ENCODE measurements at places on chromosomes 12 and 14. TPM values are rescaled to one million over a fixed set of nuclear protein-coding genes. Genes with fewer than 3 reads are reported as not detected.

TGM1 gene
- total RNA-seq: 4.5 TPM

DNA sequence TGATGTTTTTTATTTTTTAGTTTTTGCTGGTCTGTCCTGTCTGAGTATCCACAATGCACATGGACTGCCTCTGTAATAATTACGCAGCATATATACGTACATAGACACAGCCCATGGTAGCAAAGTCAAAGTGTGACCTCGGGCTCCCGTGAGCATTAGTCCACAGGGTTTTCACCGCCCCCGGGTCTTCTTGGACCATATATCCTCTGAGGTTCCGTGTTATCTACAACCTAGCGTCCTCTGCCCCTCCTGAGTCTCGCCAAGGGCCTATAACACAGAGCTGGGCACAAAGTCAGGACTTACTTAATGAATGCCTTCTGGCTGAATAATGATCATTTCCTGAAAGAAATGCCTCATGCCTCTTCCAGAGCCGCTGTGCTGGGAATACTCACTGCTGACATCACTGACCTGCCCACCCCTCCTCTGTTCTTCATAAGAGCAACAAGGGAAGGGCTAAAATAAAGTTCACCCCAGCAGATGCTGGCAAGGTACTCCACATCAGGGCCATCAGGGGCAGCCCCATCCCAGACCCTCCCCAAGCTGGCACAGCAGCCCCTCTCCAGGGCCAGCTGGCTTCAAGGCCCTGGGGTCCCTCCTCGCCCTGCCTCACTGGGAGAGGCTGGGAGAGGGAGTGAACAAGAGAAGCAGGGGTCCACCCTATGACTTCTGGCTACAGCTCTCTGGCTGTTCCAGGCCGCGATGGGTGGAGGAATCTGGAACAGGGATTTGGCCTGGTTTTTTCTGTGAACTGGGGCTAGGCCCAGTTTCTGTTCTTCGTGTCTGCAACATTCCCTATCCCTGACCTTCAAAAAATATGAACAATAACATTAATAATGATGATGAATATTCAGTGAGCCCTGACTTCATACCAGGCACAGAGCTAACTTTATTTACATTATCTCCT, 7.9 kb downstream of the HDAC7 start:
- no peak for DNase-seq
- no peak overlapping the region for H3K4me3 ChIP-seq
- peaks cover 45% of the 10 kb centered on the region for H3K4me1 ChIP-seq
- H3K27ac ChIP-seq: no peak overlapping the region
- no peaks in the 10 kb centered on the region for H3K36me3 ChIP-seq

GRCh38 chr12:127077262-127078045, 1189.5 kb upstream of the TMEM132C start:
- DNase-seq: no peak
- H3K36me3 ChIP-seq: no peaks in the 10 kb centered on the region
- H3K27ac ChIP-seq: no peak overlapping the region
- H3K27me3 ChIP-seq: no peaks in the 10 kb centered on the region

- no peaks in the 10 kb centered on the region for H3K27me3 ChIP-seq
- H3K4me1 ChIP-seq: no peaks in the 10 kb centered on the region
- no peaks in the 10 kb centered on the region for H3K36me3 ChIP-seq
- no peak overlapping the region for H3K4me3 ChIP-seq
Observed at GRCh38 chr14:64584190-64584589, 34.4 kb downstream of the PPP1R36 start.

DNA sequence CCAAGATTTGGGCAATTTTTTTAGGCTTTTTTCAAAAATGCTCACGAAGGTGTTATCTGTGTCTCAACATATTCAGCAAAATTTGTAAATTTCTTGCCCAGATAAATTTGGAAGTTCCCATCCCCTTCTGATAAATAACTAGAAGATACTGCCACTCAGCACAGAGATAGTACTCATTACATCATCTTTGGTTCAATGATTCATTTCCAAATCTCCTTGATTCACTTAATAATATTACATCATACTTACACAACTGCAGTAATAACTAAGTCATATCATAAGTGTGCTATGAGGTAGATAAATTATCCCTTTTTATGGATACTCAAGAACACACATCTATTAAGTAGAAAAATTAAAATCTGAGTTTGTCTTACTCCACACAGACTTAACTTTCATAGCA, 89.4 kb downstream of the RPAP3 start:
- no peaks in the 10 kb centered on the region for H3K27me3 ChIP-seq
- H3K4me3 ChIP-seq: no peak overlapping the region
- no peaks in the 10 kb centered on the region for H3K4me1 ChIP-seq
- H3K27ac ChIP-seq: no peak overlapping the region
- no peaks in the 10 kb centered on the region for H3K36me3 ChIP-seq

- DNase-seq: no peak
- peaks cover 57% of the 10 kb centered on the region for H3K4me1 ChIP-seq
Observed at GRCh38 chr14:64711039-64711438, 6.8 kb downstream of the PLEKHG3 start.

- H3K4me3 ChIP-seq: no peak overlapping the region
- H3K27ac ChIP-seq: no peak overlapping the region
- DNase-seq: no peak
- peaks cover 16% of the 10 kb centered on the region for H3K4me1 ChIP-seq
- no peaks in the 10 kb centered on the region for H3K36me3 ChIP-seq
Observed at GRCh38 chr14:104746934-104747481, 5.9 kb upstream of the SIVA1 start.

- H3K4me1 ChIP-seq: peaks cover 8% of the 10 kb centered on the region
- no peaks in the 10 kb centered on the region for H3K27me3 ChIP-seq
- H3K36me3 ChIP-seq: no peaks in the 10 kb centered on the region
Observed at GRCh38 chr14:103872481-103873113, 25.2 kb upstream of the PPP1R13B start.
